ENCODE measurements at places on chromosomes 4 and X.

DNA sequence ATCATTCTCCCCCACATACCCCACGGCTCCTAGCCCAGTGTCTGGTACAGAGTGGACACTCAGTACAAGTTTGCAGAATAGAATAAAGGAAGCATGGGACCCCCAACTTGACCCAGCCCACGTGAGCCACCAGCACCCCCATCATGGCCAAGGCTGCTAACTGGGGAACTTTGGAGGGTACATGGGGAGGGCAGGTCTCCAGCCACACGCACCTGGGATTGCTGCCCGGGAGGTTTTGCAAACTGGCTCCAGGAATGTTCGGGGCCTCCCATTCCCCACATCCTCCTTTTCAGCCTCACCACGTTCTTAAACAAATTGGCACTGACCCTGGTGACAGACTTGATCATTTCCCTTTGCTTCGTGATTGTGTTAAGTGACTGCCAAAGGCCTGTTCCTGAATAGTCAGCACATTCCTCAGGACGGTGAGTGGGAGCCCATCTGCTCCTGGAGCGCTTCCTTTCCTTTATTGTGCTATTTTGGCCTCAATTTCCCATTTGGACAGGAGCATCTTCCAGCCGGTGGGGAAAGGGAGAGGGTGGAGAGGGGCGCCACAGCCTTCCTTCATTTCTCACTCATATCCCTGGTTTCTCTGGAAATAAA, 18.7 kb upstream of the XPNPEP2 start:
- no peak for DNase-seq

DNA sequence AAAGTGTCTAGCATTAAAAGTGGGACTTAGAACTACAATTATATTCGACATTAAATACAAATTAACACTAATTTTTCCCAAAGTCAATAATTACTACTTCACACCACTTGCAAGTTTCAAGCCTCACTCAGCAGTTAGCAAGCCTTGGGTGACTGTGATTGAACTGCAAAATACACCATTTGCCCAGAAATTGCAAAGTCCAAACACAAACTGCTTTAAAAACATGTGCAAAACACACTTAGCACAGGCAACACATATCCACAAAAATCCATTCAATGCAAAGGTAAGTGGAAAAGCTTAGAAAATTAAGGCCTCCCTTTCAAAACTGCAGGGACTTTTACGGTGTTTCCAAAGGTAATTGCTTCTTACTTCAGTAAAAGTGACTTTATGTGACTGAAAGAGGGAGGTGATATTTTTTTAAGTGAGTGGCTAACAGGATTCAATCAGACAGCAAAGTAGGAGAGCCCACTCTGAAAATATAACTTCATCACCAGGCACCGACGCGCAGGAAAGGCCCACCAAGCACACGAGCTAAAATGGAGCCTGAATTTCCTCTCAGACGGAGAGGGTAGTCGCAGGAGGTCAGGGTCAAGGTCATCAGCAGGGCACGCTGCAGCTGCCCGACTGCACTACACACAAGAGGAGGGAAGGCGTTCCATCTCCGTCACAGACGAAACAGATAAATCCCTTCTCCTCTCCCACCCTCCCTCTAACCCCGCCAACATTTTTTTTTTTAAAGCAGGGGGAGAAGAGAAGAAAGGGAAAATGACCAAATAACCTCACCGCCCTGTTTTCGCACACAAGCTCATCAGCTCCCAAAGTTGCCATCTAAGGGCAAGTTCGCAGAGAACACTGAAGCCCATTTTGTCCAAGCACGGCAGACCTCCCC, 3.1 kb downstream of the ZNF827 start:
- DNase-seq: no peak

GRCh38 chr4:88489100-88489761, 32.3 kb downstream of the HERC5 start:
- DNase-seq: no peak

GRCh38 chr4:91448668-91449330, 855.0 kb upstream of the GRID2 start:
- no peak for DNase-seq

- no peak for DNase-seq
Measured at GRCh38 chrX:117839544-117839943, 277.1 kb downstream of the KLHL13 start.

DNA sequence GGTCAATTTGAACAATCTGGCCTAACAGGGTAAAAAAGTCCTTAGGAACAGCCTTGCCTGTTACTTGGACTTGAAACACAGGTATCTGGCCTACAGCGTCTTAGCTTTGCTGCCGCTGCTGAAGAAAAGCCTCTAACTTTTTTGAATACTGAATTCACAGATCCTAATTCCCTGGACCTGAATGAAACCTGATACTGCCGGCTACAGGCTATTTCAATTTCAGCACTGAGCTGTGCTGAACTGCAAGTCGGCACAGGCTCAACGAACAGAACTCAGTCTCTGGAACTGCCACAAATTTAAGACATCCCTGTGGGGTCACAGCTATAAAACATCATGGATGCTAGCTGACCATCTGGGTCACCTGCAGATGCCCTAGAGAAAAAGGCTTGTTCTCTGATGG, 7.2 kb downstream of the NR0B1 start:
- no peak for DNase-seq

- DNase-seq: no peak
Measured at GRCh38 chr4:179307297-179308136, 1865.3 kb upstream of the AGA start.

DNA sequence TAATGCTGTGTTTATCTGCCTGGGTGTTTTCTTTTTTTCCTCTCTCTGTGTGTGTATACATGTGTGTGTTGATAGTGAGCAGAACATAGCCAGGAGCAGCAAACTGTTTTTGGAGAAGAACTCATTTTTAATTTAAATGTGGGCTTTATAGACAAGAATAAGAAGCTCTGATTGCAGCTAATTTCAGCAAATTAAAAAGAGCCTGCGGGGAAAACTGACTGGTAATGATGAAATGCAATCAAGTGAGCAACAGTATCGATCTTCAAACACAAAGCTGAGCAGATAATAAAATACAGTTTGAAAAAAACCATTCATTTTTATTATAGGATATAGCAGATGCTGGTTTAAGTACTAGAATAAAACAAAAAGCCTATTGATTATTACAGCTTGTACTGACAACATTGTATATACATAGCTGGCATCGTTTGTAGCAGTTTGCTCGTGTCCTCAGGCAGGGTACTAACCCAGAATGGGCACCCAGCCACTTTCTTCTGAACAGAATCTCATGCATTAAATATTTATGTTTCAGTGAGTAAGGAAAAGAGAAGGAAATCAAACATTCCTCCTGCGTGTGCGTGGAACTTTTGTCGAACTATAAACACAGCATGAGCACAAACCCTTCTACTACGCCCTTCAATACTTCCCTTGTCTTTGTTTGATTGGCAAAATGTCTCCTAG, 73.5 kb upstream of the ZFP42 start:
- no peak for DNase-seq

- DNase-seq: no peak
Measured at GRCh38 chr4:129254526-129254925, 158.6 kb downstream of the C4orf33 start.

DNA sequence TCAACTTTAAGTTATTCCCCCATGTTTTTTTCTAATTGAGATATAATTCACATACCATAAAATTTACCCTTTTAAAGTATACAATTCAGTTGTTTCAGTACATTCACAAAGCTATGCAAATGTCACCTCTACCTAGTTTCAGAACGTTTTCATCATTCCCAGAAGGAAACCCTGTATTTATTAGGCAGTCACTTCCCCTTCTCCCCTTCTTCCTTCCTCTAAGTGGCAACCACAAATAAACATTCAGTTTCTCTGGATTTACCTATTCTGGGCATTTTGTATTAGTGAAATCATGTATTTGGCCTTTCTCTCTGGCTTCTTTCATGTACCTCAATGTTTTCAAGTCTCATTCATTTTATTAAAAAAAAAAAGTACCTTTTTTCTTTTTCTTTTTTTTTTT, 101.9 kb downstream of the TET2 start:
- no peak for DNase-seq

- DNase-seq: no peak
Measured at GRCh38 chr4:71584585-71584984, 199.3 kb downstream of the GC start.

GRCh38 chr4:18676526-18676915, 655.0 kb upstream of the LCORL start:
- no peak for DNase-seq

- no peak for DNase-seq
Measured at GRCh38 chrX:63740382-63740781, 44.6 kb downstream of the ARHGEF9 start.
